ENCODE measurements at places on chromosomes 3 and 15.

- no peak for DNase-seq
Measured at GRCh38 chr3:27209617-27210264, 159.4 kb downstream of the NEK10 start.

DNA sequence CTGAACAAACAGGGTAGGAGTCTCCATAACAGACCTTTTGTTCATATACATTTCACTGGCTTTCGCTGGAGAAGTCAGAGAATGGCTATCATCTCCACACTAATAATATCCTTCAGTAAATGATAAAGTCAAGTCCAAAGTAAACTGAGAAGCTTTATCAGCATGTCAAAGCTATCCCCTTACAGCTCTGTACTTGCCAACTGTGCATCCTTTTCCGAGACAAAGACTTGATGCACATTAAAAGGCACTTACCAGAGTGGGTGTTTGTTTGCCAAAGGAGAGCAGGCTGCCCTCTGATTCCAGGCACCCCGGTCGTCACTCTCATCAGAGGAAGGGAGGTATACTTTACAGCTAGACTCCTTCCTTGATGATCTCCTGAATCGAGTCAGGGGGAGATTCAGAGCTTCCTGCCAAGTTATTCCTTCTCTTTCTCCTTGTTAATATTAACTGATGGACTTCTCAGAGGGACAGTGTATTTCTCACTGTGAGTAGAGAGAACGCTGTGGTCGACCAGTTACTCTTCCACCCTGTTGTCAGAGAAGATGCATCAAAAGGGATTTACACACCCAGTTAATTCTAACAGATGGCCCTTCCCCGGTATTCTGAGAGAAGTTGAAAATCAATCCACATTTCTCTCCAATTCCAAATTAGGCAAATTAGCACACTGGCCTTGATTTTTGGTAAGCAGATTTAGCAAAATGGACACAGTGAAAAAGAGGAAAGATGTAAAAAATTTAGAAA lies 504.7 kb upstream of the NR2F2 start:
- DNase-seq = no peak

DNA sequence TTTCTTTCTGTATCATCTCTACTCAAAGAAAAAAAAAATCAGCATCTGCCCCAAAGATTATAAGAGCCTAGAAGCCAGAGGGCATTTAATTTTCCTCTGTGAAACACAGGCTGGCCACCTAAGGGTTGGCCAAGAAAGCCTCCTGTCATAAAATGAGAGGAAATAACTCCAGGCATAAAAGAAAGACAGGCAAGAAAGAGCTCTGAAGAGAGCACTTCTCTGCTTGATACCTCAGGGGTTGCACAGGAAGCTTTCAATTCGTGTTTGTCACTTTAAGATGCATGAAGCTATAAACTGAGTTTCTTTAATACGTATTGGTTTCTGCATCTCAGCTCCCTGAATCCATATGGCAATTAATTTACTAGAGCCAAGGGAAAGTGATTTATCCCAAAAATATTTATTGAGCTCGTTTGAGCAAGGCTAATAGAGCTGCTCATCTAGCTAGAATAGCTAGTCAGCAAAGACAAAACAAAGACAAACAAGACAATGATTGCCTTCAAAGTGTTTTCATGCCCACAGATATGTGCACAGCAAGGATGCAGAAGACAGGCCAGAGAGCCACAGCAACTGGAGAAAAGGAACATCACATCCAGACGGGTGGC lies 35.5 kb downstream of the ATP8B4 start:
- DNase-seq = no peak

- no peak for DNase-seq
Measured at GRCh38 chr3:160302806-160303205, 77.6 kb downstream of the C3orf80 start.

GRCh38 chr15:59892985-59893384 lies 111.1 kb upstream of the FOXB1 start:
- DNase-seq = no peak

- DNase-seq = no peak
Measured at GRCh38 chr15:63452552-63453136, 51.7 kb upstream of the USP3 start.

DNA sequence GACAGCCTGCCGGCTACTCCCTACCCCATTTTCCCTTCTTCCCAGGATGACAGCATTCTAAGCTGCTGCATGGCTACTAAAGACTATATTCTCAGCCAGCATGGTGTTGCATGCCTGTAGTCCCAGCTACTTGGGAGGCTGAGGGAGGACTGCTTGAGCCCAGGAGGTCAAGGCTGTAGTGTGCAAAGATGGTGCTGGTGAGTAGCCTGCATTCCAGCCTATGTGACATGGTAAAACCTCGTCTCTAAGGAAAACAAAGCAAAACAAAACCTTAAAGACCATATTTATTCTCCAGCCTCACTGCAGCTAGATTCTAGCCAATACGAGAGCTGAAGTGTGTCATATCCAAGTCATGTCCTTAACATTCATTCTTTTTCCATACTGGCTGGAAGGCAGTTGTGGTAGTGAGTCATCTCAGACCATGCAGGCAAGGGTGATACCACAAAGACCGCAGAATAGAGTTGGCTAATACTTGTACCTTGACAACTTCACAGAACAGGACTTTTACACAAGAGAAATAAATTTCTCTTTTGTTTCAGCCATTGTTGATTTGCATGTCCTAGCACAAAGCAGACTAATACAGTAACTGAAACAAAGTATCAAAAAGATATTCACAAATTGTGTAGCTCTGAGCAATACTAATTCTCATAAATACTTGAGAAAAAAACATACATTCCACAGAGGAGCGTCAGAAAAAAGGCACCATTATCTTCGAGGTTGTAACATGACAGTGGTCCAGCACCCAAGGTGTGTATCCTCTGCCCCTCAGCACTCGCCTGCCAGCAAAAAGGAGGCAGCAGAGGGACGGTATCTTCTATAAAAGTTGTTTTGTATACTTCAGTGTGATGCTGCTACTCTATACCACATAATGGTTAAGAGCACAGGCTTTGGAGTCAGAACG lies 14.8 kb downstream of the PBRM1 start:
- peak; percentile 7 for DNase-seq

- no peak for DNase-seq
Measured at GRCh38 chr3:55486101-55486856, 827 bp downstream of the WNT5A start.

- no peak for DNase-seq
Measured at GRCh38 chr3:195770081-195770840, 41.5 kb downstream of the MUC4 start.

GRCh38 chr3:162236949-162237348 lies 740.3 kb downstream of the OTOL1 start:
- DNase-seq = no peak

DNA sequence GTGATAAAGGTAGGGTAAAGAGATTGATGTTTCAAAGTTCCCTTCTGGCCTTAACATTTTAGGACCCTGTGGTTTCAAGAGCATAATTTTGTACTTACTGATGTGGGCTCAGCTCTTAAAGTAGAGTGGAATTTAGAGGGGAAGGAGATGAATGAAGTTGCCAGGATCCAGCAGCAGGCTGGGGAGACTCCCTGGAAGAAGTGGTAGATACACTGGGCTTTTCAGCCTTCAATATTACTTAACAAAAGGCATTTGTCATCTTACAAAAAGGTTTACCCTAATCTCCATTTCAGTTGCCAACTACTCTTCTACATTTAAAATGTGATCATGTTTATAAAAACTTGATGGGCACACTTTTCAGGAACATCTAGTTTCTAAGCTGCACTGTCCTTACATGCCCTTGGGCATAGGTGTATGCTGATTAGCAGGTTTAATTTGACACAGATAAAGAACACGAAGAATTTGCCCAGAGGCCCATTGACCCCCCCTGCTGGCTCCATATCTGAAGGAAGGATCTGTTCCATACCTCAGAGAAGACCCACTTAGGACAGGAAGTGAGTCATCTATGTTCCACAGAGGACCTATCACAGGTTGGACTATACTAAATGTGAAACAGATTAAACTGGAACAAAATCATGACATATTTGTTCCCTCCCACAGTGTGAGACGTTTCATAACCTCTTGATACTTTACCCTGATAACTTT lies 93.0 kb upstream of the LPP start:
- DNase-seq = no peak

DNA sequence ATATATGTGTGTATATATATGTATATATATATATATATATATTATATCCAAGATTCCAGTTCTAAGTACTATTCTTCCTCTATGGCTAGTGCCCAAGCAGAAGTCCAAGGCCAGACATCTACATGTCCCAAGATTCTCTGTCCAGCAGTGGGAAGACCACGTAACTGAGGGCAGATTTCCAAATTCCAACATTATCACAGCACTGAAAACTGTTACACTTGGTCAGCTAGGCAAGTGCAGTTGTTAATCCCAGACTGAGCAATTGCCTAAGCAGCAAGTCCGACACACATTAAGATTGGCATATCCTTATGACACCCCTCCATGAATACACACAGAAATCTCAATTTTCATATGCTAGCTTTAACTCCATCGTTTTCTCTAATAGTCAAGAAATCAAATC lies 1148.5 kb downstream of the IGSF11 start:
- DNase-seq = no peak

GRCh38 chr15:74906067-74906449 lies 593 bp downstream of the FAM219B start:
- no peak for DNase-seq

GRCh38 chr15:64105113-64105704 lies 9.4 kb downstream of the SNX1 start:
- no peak for DNase-seq

DNA sequence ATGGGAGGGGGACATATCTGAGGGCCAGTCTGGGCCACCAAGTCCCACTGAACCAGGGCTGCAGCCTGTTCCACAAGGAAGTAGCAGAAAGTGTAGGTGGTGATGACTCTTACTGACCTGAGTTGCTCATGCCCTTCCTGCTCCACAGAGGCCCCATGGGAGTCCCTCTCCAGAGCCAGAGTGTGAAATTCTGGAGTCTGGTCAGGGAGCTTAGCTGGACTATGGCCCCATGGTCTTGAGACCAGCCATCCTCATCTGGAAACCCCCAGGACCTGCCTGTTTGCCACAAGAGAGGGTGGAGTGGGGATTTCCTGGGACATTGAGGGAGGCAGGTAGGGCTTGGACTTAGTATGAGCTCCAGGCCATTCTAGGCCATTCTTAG lies 3.0 kb downstream of the SPINT1 start:
- no peak for DNase-seq

DNA sequence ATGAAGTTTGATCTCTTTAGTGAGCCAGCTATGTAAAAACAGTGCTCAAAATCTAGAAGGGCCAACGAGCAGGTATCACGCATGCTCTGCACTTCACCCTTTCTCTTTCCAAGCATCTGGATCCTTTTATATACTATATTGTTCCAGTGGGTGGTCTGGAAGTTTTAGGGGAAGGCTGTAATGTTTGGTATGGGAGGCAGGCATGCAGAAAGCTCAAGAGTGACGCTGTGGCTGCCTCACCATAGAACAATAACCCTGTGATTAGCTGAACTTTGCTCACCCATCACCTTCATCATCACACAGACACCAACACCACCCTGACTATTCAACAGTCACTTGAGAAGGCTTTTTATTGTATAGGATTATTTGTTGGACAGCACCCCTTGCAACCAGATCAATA lies 81.6 kb downstream of the FBN1 start:
- DNase-seq = no peak

GRCh38 chr3:2166552-2166951 lies 67.9 kb downstream of the CNTN4 start:
- DNase-seq = no peak

GRCh38 chr3:53051929-53052328 lies 6.1 kb upstream of the SFMBT1 start:
- DNase-seq = no peak

DNA sequence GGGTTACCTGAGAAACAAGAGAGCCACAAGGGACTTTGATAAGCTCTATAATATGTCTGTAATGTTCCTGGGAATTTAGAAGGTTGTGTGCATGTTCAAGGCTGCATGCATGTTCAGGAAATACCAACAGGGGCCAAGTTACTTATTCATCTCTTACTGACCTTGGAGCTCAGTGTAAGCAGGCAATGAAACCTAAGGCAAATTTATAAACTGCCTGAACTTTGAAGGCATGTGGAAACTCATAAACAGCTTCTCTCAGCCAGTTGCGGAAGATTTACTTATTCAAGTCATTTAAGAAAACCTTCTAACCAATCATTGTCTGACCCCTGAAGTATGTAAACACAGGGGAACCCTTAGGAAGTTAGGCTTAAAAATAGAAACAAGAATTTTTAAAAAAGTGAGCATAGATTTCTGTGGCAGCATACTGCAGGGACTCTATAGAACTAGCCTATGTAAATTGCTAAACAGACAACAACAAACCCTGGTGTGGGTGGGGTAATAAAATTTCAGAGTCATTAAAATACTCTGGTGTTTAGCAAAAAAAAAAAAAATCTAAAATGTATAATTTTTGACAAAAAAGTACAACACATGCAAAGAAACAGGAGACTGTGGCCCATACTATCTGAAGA lies 57.2 kb downstream of the SLC15A2 start:
- DNase-seq = no peak

DNA sequence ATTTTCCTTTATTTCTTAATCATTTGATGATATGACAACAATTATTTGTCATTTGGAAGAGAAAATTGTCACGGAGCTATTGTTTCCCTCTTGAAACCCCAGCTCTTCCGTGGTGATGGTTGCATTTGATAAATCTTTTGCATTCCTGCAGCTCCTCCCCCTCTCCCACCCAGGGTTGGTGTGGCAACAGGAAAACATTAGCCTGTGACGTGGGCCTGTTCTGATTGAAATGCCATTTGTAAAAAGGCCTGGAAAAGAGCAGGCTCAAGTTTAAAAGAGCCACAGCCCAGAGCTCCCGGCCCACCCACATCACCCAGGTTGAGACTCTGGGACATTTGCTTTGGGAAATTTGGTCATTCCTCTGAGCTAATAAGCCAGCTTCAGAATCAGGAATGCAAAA lies 282.5 kb downstream of the RPLP1 start:
- DNase-seq = no peak

- DNase-seq = no peak
Measured at GRCh38 chr3:161838021-161838420, 341.4 kb downstream of the OTOL1 start.

- no peak for DNase-seq
Measured at GRCh38 chr3:152176998-152177397, 91.7 kb upstream of the MBNL1 start.

DNA sequence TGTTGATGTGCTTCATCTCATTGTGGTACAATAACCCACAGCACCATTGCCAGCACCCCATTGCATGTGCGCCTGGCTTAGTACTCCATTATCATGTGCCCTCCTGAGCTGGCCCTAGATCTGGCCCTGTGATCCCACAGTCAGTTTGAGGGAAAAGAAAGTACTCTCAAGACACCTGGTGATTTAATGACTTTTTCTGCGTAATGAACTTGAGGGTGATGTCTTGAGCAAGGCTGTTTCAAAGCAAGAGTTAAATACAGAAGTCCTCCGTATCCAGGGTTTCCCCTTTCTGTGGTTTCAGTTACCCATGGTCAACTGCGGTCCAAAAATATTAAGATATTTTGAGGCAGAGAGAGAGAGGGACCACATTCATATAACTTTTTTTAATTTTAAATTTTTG lies 16.3 kb downstream of the C3orf20 start:
- DNase-seq = no peak

DNA sequence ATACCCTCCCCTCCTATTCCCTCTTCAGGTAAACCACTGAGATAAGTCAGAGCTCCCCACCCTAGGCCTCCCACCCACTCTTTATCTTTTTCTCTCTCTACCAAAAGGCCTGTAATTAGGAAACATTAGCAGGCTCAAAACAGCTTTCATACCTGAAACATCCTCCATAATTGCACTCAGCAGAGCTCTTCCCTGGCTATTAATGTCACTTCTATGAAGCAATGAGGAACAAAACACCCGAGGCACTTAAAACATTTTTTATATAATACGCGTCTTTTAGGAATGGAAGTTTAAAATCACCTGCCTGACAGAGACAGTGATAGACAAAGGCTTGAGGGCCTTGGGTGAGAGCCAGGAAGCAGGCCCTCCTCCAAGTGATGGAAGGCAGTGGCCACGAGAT lies 138.9 kb downstream of the EPHB1 start:
- DNase-seq = no peak

Data from thoracic aorta (tissue), 2 donors.